ENCODE measurements at places on chromosomes 2 and 18.

DNA sequence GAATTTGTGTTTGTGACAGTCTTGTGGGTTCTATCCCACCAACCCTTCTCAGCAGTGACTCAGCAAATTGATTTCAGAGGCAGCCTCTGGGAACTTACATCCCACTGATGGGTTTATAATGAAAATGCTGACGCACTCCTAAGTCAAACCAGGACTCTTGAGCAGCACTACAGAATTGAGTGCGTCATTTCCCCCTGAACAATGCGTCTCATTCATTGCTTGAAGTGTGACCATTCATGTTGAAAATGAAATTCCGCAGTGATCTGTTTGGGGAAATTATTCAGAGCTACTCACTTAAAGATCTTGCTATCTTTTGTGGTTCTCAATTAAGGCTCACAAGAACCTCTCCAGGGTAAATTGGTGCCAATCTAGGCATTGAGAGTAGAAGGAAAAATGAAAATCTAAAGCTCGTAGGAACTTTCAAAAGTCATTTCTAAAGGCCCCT lies 417.7 kb upstream of the SLC14A2 start:
- DNase-seq = no peak

GRCh38 chr2:46849046-46849715 lies 66.4 kb downstream of the MCFD2 start:
- no peak for DNase-seq

GRCh38 chr18:23209031-23209430 lies 73.7 kb downstream of the CABLES1 start:
- DNase-seq = no peak

- DNase-seq = no peak
Observed at GRCh38 chr2:6202756-6203155, 510.6 kb downstream of the SOX11 start.

DNA sequence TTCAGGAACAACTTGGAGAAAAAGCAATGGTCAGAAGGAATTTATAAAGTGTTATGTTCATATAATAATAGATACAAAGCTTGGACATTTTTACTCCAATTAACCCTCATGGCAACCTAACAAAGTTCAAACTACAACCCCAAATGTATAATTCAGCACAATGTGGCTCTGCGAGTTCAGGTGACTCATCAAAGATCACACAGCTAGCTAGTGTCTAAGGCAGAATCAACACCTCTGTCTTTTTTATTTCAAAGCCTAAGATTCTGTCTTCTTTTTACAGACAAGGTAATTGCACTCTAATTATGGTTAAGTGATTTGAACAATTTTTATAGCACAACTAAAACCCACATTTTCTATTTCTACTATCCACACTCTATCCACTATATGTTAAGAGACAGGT lies 90.5 kb downstream of the CHST9 start:
- DNase-seq = no peak

- DNase-seq = no peak
Observed at GRCh38 chr2:15993666-15994065, 53.3 kb downstream of the MYCN start.

- DNase-seq = peak; percentile 36
Observed at GRCh38 chr2:144414324-144414845, 105.5 kb downstream of the ZEB2 start.

Data from amniotic stem cell (primary cell).